Activated T-helper 17 cell treated with anti-CD3 and anti-CD28 coated beads, Interleukin-2, amount 50 U/mL, for 72 hours (primary cell): ENCODE measurements at places on chromosomes 5 and 9.
A peak's percentile ranks its signal among the peaks of the same experiment; 100 is the strongest.

DNA sequence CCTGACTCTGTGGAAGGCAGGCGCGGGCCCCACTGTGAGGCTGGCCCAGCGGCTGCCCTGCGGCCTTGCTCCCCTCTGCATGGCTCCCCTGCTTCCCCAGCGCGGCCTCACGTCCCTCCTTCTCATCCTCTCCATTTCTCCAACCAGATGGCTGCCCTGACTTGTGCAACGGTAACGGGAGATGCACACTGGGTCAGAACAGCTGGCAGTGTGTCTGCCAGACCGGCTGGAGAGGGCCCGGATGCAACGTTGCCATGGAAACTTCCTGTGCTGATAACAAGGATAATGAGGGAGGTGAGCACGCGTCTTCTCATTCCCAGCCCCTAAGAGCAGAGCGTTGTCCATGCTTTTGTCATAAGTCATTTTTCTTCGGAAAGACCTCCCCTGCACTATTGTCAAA, 129.0 kb upstream of the WWC1 start:
- no peak for ATAC-seq

DNA sequence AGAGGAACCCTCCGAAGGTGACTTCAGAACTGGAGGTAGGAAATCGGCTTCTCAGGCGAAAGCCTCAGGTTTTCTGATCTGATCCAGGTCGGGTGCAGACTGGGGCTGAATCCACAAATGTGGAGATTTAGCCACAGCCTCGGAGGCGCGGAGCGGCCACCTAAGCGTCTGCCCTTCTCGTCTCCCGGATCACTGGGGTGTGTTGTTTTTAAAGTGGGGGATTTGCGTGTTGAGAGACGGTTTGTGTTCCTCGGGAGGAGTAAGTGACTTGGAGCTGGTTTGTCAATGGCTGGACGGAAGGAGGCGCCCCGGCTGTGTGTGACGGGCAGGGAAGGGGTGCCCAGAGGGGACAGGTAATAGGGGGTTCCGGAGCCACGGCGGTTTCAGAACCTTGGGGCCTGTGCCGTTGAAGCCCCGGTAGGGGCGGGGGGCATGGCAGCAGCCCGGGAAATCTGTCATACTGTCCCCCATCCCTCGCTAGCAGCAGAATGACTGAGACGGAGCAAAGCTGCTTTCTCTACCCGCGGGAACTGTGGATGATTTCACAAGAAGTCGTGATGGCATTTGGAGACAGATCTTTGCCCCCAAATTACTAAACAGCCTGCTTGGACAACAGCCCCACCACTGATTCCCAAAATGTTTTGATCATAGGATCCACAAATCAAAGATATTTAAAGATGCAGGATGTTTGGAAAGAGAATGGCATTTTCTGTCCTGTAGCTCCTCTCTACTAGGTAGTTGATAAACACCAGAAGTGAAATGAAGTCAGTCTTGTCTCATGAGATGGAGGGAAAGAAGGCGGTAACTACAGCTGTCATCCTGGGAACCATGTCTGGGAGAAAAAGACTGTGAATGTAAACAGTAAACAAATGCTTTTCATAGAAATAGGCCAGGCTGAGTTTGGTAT, 216.5 kb downstream of the PDZD2 start:
- peak; percentile 11 for ATAC-seq

- no peak for ATAC-seq
Measured at GRCh38 chr9:4663956-4664355, 1.9 kb downstream of the PLPP6 start.

DNA sequence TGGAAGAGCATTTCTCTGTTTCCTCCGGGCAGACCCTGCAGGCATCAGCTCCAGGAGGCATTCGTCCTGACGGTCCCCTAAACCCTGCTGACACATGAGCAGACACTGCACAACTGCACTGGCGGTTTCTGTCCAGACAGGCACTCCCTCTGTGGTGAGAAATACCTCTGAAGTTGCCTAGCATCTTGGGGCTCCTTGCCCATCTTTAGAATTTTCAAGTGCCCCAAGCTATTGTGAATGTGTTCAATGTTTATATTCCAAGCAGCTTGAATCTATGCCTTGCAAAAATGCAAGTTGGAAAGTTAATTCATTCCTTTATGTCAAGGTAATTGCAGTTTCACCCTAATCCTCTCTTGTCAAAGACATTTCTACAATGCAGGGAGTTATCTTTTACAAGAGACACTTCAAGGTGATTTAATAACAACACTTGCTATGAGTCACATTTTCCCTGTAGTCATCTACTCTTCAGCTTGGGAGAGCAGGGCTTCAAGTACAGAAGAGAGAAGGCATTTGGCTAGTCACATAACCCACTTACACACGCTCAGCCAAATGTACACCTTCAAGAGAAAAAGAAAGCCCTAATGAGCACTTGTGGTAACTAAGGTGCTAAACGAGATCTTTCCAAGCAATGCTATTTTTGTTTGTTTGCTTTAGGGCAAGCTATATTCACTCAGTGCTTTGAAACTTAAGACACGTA, 302.5 kb downstream of the MLLT3 start:
- peak; percentile 63 for ATAC-seq

- no peak for ATAC-seq
Measured at GRCh38 chr5:172224996-172225395, 31.0 kb downstream of the EFCAB9 start.

DNA sequence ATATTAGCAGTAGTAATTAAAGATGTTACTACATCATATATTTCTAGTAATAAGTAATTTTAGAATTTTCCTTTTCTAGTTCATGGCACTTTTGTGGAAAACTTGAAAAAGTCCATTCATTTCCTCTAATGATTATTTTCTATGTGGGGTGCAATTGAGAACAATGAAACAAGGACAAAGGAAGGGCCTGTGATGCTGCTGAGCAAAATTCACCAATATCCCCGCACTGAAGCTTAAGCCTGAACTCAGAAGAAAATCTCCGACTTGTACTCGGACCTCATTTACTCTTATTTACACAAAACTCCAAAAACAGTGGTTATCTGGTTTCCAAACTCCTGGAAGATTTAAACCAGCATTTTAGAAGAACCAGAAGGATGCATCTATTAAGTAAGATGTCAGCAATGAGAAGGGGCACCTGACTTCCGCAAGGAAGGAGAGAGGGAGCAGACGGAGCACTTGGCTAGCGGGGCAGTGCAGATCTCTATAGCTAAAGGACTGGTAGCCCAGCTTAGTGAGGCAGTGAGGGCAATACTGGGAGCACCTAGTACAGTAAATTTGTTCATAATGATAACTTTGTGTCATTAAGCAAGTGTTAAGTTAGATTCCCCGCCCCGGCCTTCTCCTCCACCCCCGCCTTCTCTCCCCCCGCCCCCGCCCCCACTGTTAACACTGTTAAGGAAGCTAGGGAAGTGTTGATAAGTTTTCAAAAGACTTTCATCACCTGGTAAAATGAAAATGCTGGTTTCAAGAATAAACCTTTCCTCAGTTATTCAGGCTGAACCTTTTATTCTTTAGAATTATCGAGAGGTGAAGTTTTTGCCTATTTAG, 123.3 kb downstream of the ZSWIM6 start:
- no peak for ATAC-seq

- ATAC-seq: no peak
Measured at GRCh38 chr5:88683506-88684135, 199.4 kb downstream of the MEF2C start.

GRCh38 chr5:115246361-115246991, 16.2 kb downstream of the PGGT1B start:
- no peak for ATAC-seq

- ATAC-seq: no peak
Measured at GRCh38 chr5:173119719-173120118, 24.6 kb upstream of the BNIP1 start.

GRCh38 chr9:119853126-119853525, 483.9 kb upstream of the BRINP1 start:
- ATAC-seq: no peak

DNA sequence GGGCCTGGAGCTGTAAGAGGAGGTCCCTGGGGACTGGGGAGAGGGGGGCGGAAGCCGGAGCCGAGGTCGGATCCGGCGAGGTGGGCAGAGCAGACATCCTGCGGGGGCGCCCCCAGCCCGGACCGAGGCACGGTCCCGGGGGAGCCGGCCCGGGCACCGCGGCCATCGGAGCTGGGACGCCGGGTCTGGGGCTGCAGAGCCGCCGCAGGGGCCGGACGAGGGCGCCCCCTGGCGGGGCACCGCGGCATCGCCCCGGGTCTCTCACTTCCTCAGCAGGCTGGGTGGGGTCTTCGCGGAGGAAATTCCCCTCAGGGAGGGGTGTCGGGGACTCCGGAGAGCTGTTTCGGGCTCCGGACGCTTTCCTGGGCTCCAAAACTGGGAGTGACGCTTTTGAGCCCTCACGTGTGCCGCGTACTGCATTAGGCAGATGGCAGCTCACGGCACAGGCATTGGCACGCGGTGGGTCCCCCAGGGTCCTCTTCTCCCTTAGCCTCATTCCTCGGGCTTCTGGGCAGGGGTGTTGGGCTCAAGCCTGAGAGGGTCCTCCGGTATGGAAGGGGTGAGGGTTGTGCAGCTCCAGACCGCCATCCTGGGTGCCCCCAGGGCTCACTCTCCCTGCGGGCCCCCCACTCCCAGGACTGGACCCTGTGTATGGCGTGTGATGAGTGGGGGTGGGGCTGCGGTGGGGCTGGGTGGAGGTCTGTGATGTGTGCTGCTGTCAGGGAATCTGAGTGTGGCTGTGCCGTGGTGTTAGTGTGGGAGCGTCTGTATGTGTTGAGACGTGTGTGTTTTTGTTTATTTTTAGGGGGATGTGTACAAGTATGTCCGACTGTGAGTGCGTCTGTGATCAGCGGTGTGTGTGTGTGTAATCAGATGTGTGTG, 29.6 kb downstream of the LHX2 start:
- peak; percentile 41 for ATAC-seq

GRCh38 chr5:99835791-99836190, 699.4 kb upstream of the FAM174A start:
- no peak for ATAC-seq

DNA sequence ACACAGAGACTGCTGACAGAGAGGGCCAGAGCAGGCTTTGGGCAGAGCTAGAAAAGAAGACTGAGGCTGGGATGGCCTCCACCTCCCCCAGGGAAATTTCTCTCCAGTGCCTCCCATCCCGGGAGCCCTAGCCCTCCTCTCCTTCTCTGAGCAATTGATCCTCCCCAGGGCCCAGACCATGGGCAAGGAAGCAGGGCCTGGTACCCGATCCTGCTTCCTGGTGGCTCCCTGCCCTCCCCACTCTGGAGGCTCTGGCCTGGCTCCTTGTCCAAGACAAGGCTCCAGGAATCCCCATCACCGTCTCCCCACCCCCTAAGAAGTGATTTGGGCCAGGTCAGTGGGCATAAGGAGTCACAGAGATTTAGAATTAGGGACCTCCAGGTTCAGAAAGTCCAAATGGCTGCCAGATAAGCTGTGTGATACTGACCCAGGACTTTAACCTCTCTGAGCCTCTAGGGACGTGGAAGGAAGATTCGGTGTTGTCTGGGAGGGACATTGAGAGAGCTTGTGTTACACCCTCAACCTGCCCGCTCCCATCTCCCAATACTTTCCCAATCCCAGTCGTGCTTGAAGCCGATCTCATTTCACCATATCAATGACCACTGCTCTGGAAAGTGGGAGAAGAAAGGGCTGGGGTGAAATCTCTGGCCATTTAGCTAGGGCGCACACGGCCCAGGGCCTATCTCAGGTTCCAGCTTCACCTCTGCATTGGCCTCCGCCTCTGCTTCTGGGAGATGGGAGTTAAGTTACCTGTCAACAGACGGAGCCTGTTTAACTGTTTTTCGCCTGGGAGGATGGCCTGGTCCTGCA, 25.8 kb upstream of the KIF12 start:
- no peak for ATAC-seq

DNA sequence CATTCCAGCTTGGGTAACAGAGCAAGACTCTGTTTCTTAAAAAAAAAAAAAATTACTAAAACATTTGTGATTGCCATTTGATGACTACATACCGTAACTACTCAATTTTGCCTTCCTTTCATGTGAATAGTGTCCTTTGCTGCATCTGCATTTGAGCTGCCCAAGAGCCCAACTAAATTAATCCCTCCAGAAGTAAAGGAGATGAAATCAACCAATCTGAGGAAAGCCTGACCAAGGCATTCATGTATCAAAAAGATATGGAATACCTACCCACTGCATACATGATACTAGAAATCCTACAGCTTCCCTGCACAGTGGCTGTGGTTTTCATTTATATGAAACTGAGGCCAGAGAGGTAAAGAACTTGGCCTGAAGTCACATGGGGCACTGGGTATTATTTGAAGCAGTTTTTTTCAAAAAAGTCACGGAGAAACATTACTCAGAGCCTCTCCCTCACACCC, 177.5 kb downstream of the AOPEP start:
- ATAC-seq: no peak

- no peak for ATAC-seq
Measured at GRCh38 chr5:16497546-16497945, 31.9 kb upstream of the ZNF622 start.

- no peak for ATAC-seq
Measured at GRCh38 chr9:125470767-125471580, 209.3 kb downstream of the GAPVD1 start.

DNA sequence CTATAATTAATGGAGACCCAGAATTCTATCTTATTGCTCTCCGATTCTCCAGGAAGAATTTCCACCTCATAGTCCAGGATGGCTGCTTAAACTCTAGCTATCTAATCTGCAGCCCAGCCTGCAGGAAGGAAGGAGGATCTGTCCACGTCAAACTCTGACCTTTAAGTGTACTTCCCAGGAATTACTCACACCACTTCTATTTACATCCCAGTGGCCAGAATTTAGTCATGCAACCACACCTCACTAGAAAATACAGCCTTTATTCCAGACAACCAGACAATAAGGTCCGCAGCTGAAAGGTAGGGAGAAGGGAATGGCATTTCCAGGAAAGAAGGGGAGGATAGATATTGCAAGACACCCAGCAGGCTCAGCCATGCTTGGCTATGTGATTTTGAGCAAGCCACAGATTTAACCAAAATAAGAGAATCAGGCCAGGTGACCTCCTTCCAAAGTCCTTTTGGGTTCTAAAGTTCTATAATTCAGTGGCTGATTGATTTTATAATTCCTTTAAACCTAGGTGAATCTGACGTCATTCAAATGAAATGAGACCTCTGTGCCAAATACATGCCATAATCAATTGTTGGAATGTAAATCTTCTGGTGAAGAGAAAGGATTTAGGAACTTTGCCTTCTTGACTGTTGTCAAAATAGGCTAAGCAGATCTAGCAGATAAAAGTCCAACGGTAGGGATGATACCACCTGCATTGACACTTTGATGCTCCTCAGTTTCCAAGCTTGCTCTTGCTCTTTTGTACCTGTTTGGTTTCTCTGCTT, 3.7 kb upstream of the DENND1A start:
- ATAC-seq: no peak

GRCh38 chr5:113937301-113937700, 423.8 kb downstream of the YTHDC2 start:
- no peak for ATAC-seq

- no peak for ATAC-seq
Measured at GRCh38 chr5:169862391-169862811, 117.9 kb downstream of the INSYN2B start.

DNA sequence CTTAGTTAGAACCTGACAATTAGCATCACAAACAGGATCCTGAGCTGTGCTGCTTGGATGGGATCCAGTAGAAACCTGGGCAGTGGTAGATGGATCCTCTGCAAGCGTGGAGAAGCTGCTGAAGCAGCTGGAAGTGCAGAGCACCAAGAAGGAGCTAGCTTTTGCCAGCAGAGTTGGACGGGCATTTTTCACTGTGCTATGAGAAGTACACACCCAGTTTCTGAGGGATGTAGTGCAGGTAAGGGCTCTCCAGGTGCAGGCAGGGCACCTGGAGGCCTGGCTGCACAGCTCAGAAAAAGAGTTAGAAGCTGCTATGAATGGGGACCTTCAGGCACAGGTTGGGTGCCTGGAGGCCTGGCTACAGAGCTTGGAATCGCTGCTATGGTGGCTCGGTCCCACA, 623.9 kb upstream of the NUDT12 start:
- ATAC-seq: no peak

GRCh38 chr5:119651486-119651885, 22.1 kb downstream of the FAM170A start:
- no peak for ATAC-seq
